ENCODE measurements at places on chromosomes 7 and 10. TPM values are rescaled to one million over a fixed set of nuclear protein-coding genes. Genes with fewer than 3 reads are reported as not detected.

DNA sequence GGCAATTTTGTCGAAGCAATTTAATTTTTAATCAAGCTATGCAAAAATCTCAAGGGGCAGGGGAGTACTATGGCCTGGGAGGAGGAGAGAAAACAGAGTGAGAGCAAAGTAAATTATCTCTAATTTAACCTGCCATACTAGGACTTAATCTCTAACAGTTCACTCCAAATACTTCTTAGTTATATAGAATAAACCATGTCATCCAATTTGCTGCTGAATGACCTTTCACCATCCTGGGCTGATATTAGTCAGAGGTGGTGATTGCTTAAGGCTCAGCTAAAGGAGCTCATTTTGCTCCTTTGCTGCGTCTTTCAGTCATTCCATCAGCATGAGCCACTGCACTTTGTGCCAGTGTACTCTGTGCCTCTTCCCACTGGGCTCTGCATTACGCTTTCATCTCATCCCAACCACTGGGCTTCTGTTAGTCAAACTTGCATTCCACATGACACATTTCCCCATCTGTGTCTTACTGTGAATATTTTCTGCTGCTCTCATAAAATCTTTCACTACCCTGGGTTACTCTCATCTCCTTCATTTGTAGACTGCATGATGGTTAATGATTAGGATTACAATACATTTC lies 84.3 kb downstream of the CD36 start:
- no peaks in the 10 kb centered on the region for H3K36me3 ChIP-seq
- H3K4me3 ChIP-seq: no peak overlapping the region
- no peaks in the 10 kb centered on the region for H3K27me3 ChIP-seq
- no peak overlapping the region for H3K27ac ChIP-seq
- DNase-seq: no peak
- H3K4me1 ChIP-seq: no peaks in the 10 kb centered on the region

GRCh38 chr7:135180122-135180521 lies 9.6 kb upstream of the CYREN start:
- DNase-seq: no peak
- no peaks in the 10 kb centered on the region for H3K4me1 ChIP-seq
- H3K27ac ChIP-seq: no peak overlapping the region
- H3K4me3 ChIP-seq: no peak overlapping the region
- peaks cover 42% of the 10 kb centered on the region for H3K36me3 ChIP-seq

DNA sequence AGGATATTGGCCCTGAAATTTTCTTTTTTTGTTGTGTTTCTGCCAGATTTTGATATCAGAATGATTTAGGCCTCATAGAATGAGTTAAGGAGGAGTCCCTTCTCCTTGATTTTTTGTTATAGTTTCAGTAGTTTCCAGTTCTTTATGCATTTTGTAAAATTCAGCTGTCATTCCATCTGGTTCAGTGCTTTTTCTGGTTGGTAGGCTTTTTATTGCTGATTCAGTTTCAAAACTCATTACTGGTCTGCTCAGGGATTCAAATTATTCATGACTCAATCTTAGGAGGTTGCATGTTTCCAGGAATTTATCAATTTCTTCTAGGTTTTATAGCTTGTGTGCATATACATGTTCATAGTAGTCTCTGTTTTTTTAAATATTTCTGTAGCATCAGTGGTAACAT lies 10.1 kb upstream of the TMEM196 start:
- DNase-seq: no peak
- H3K4me1 ChIP-seq: no peaks in the 10 kb centered on the region
- no peak overlapping the region for H3K4me3 ChIP-seq
- H3K27me3 ChIP-seq: peaks cover 2% of the 10 kb centered on the region
- H3K36me3 ChIP-seq: no peaks in the 10 kb centered on the region

DNA sequence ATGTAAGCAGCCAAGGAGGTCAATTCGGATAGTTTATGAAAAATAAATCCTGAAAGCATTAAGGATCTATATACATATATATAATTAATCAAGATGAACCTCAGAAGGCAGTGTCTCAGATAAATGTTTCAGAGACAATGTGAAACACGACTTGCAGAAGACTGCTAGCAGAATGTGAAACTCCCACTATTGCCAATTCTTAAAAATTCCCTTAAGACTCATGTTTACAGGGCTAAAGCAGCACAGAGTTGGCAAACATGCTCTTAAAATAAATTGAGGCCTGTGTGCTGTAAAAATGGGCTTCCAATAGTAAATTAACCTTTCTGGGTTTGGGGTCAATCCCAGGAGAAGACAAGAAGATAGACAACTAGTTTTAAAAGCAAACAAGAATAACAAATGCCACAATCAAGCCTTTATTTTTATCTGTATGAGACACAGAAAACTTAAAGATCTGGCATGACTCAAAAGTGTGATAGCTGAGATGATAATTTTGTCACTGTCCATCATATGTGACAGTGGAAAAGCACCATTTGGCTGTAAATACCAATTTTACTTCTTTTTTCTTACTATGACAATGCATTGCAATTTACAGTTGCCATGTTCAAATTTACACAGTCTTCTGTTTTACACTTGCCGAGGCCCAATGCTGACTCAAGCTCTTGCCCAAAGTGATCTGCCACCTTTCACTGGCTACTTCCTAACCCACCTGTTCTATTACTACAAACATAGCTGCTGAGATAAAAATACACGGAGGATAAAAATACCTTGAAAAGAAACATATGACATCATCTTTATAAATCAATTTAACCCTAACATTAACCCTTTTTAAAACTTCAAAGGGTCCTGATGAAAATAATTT lies 78.6 kb downstream of the CHCHD3 start:
- peaks cover 15% of the 10 kb centered on the region for H3K4me1 ChIP-seq
- no peak for DNase-seq
- no peak overlapping the region for H3K4me3 ChIP-seq

GRCh38 chr7:151631570-151631952 lies 111.9 kb upstream of the RHEB start:
- H3K27me3 ChIP-seq: no peaks in the 10 kb centered on the region
- peaks cover 29% of the 10 kb centered on the region for H3K4me1 ChIP-seq
- no peaks in the 10 kb centered on the region for H3K36me3 ChIP-seq
- H3K4me3 ChIP-seq: peak overlapping the region; percentile 80
- H3K27ac ChIP-seq: peak overlapping the region; percentile 70

DNA sequence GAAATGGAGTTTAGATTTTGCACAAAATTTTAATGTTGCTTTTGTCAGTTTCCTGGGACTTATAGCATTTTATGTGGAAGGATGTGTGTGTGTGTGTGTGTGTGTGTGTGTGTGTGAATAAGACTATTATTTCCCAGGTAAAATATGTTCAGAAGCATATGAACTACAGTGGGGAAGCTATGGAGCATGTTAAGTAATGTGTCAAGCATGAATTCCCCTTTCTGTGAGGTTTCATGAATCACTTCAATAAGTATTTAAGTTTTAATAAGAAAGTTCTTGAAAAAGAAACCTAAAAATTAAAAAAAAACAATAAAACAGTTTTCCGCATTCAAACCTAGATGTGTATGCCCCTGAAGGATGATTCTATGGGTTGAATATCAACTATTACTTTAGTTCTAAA lies 693 bp downstream of the CREB5 start:
- H3K4me1 ChIP-seq: peaks cover 32% of the 10 kb centered on the region
- H3K4me3 ChIP-seq: no peak overlapping the region
- DNase-seq: no peak
- no peak overlapping the region for H3K27ac ChIP-seq
- no peaks in the 10 kb centered on the region for H3K36me3 ChIP-seq
- H3K27me3 ChIP-seq: peaks cover 41% of the 10 kb centered on the region

- H3K27ac ChIP-seq: no peak overlapping the region
- no peak for DNase-seq
- peaks cover 15% of the 10 kb centered on the region for H3K27me3 ChIP-seq
These were observed 40.4 kb upstream of the OPN4 start for GRCh38 chr10:86613905-86614304.

- H3K27ac ChIP-seq: no peak overlapping the region
- no peak overlapping the region for H3K4me3 ChIP-seq
- no peak for DNase-seq
- no peaks in the 10 kb centered on the region for H3K4me1 ChIP-seq
- H3K36me3 ChIP-seq: peaks cover 2% of the 10 kb centered on the region
These were observed 181.2 kb downstream of the LRRN3 start for GRCh38 chr7:111272092-111272491.

DNA sequence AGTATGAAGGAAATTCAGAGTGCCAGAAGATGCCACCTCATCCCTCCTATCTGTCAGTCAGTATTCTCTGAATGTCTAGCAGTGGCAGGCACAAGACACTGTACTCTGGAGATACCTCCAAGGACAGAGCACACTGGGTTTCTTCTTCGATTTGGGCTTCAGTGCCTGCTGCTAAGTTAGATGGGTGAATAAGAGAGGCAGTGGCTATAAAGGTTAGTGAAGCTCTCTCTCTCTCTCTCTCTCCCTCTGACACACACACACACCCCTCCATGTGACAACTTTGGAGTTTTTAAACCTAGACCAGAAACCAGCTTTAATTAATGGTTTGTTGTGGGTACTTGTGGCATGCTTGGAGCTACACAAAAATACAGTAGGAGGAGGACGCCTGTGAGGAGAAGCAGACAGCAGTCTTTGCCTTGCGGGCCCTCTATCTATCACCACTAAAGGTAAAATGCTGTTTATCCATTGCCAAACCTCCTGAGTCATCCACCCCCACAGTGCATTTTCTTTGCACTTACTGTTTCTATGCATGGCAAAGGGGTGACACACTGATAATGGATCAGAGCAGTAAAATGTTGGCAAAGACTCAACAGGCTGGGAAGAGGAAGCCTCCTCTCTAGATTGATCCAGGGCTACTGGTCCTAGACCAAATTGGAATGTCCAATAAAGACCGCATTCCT lies 102.5 kb downstream of the TRIL start:
- no peak overlapping the region for H3K4me3 ChIP-seq
- peaks cover 7% of the 10 kb centered on the region for H3K4me1 ChIP-seq
- no peaks in the 10 kb centered on the region for H3K36me3 ChIP-seq

DNA sequence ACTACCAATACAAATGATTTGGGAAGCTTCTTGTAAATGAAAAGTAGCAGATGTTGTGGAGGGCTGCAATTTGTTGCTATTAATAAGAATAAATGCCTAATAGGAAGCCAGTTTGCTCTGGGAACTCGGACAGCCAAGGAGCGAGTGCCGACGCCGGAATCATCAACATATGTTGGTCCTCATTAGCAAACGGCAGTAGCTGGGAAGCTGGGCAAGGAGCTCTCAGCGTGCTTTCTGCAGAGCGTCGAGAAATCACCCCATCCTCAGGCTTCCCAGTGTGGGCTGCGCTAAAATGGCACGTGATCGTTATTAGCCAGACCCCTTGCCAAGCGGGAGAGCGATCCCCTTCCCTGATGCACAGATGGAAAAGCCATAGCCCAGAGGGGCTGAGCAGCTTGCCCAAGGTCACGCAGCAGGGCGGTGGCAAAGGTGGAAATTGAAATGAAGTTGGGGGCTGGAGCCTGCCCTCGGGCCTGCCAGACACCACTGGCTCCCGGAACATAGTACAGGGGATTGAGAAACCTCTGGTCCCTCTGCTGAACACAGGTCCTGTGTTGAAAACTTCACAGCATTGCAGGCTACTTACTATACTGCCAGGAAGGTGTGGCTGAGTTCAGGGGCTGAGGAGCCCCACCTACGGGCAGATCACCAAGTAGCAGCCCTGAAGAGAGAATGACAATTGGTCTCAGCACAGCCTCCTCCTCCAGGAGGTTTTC lies 326.9 kb downstream of the PLXNA4 start:
- H3K36me3 ChIP-seq: no peaks in the 10 kb centered on the region
- peak; percentile 2 for DNase-seq
- no peak overlapping the region for H3K27ac ChIP-seq
- H3K4me1 ChIP-seq: no peaks in the 10 kb centered on the region

GRCh38 chr10:63899673-63900300 lies 378.6 kb downstream of the REEP3 start:
- no peak for DNase-seq
- no peak overlapping the region for H3K4me3 ChIP-seq
- no peaks in the 10 kb centered on the region for H3K27me3 ChIP-seq
- no peaks in the 10 kb centered on the region for H3K36me3 ChIP-seq

DNA sequence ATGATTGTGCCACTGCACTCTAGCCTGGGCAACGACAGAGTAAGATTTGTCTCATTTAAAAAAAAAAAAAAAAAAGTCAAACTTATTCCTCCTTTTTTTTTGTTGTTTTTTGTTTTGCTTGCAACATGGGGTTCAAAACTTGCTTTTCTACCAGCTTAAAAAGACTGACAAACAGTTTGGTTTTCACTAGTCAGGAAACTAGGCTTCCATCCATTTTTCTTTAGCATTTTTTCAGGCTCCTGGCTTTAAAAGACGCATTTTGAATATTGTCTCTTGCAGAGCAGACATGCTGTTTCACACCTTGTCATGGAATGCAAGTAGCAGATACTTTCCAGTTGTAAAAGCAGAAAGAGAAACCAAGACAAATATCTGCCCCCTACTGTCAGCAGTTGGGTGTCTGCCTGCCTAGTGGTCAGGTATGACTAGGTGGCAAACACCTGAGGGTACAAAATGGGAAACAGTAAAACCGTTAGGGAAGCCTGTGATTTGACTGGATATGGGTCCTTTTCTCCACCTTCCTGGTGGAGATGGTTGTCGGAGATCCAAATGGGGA lies 139.9 kb downstream of the CCDC71L start:
- DNase-seq: peak; percentile 20
- H3K4me3 ChIP-seq: no peak overlapping the region
- peaks cover 32% of the 10 kb centered on the region for H3K27me3 ChIP-seq
- peaks cover 4% of the 10 kb centered on the region for H3K4me1 ChIP-seq
- no peaks in the 10 kb centered on the region for H3K36me3 ChIP-seq

DNA sequence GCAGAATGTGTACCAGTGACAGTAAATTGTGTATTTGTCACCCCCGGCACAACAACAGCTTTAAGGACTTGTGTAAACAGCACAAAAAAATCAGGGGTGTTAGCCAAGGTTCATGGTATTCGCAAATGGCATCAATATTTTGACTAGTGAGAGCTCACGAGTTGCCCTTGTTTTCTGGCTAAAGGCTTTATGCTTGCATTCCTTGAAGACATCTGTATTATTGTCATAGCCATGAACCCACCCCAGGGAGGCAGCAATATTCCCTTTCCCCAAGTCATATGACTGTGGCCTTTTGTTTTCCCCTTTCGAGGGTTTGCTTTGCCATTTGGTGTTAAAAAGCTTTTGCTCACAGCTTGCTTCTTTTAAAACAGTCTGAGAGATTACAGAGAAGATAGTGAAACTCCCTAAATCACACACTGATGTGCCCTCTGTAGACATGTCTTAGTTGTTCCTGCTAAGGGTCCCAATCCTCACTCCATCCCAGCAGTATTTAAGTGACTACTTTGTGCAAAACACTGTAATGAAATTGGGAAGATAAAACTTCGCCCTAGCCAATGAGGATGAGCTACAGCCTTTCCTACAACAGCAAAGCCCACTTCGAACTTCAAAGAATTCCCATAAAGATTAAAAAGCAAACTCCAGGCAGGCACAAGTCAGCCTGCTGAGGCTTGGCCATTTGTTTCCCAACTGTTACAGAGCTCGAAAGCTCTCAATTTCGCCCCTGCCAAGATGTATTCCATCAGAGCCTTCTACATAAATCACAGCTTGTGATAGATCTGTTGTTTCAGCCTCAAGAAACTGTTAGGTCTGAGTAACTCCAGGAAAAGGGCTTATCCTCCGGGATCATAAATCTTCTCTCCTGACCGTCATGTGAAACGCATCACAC lies 172.3 kb downstream of the ADAM12 start:
- DNase-seq: no peak
- peaks cover 3% of the 10 kb centered on the region for H3K27me3 ChIP-seq
- H3K4me1 ChIP-seq: no peaks in the 10 kb centered on the region
- no peaks in the 10 kb centered on the region for H3K36me3 ChIP-seq
- no peak overlapping the region for H3K27ac ChIP-seq
- H3K4me3 ChIP-seq: no peak overlapping the region

NUTM2E gene
- not detected for total RNA-seq

PCDH15 gene
- total RNA-seq: not detected

HMX3 gene
- 0.45 TPM for total RNA-seq

SRRM3 gene
- not detected for total RNA-seq

AQP1 gene
- 0.27 TPM for total RNA-seq

TFEC gene
- total RNA-seq: not detected

Data from activated CD8-positive, alpha-beta T cell treated with anti-CD3 and anti-CD28 coated beads for 36 hours (primary cell).